Foreskin keratinocyte (primary cell): ENCODE measurements at places on chromosomes 3 and 15. TPM values are rescaled to one million over a fixed set of nuclear protein-coding genes. Genes with fewer than 3 reads are reported as not detected.

DNA sequence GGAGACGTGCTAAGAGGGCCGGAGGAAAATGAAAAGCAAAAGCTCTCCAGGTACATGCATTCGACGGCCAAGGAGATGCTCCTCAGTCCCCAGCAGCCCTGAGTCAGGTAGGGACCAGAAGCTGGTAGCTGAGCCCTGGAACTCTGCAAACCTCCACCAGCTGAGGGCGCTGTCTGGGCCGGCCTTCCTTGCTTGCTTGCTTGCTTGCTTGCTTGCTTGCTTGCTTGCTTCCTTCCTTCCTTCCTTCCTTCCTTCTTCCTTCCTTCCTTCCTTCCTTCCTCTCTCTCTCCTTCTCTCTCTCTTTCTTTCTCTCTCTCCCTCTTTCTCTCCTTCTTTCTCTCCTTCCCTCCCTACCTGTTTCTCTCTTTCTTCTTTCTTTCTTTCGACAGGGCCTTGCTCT is 94.6 kb upstream of the RASGRF1 start:
- DNase-seq: no peak

Gene SLC38A3
- not detected in 2 replicates for total RNA-seq

Gene SPATA12
- 0.03 TPM in 1 of 2 replicates, not detected in the other for total RNA-seq

GRCh38 chr15:100256970-100257650 is 84.7 kb downstream of the ADAMTS17 start:
- no peak for DNase-seq

GRCh38 chr3:78873641-78874040 is 894.2 kb downstream of the ROBO1 start:
- DNase-seq: no peak

Gene GOLGA6A
- not detected in 2 replicates for total RNA-seq

DNA sequence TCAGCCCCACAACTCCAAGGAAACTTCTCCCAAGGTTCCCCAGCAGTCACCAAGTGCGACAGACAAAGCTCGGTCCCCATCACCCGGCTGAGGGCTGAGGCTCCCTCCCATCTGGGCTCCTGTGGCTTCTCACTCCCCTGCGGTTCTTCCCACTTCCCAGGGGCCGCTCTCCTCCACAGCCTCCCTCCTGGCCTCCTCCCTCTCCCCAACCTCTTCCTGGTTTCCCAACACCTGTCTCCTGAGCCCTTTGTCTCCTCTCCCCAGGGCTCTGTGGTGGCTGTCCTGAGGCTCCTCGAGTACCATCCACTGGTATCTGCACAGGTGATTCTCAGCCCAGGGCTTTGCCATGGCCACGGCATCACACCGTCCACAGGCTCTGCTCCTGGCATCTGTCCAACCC is 113.2 kb upstream of the NSMCE3 start:
- no peak for DNase-seq

Gene MORC1
- total RNA-seq: not detected in 2 replicates

GRCh38 chr15:66599536-66600239 is 33.9 kb upstream of the LCTL start:
- DNase-seq: no peak

Gene SLC35G2
- 1.8 and 2.2 TPM in 2 replicates for total RNA-seq

- no peak for DNase-seq
These were observed 291.0 kb upstream of the TGFBR2 start for GRCh38 chr3:30315447-30315846.

DNA sequence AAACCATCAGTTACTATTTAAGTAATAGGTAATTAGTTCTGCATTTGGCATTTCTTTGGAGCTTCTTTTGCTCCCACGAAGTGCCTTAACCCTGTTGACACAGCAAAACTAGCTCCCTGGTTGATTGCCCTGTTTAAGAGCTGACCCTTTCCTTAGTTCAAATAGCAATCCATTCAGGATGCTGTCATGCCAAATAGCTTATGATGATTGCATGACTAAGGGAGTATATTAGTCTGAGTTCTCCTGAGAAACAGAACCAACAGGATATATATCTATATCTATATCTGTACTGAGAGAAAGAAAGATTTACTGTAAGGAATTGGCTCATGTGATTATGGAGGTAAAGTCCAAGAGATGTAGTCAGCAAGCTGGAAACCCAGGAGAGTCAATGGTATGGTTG is 50.3 kb upstream of the SPRED1 start:
- no peak for DNase-seq

DNA sequence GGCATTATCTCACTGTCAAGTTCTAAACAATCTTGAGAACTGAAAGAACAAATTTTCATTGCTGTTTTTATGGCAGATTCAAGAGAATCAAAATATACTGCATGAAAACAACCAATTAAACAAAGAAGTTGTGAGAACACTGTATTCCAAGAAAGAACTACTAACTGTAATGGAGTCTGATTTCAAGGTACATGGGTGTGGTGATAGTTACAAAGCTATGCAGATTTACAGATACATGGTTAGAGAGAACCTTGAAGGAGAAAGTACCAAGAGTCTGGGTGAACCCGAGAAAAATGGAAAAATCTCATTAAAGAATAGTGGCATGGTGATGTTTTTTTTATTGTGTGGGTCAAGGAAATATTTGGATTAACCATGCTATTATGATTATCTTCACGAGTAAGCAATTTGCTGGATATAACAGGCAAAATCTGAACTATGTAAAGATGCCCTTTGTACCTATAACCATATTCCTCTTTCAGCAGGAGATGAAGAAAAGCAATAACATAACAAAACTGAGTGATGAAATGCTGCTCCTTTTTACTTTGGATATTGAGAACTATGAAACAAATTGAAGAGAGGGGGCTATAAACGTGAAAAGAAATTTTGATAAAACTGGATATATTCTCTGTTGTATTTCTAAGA is 100.4 kb downstream of the PLSCR2 start:
- no peak for DNase-seq

Gene ALS2CL
- 32.3 and 39.6 TPM in 2 replicates for total RNA-seq

DNA sequence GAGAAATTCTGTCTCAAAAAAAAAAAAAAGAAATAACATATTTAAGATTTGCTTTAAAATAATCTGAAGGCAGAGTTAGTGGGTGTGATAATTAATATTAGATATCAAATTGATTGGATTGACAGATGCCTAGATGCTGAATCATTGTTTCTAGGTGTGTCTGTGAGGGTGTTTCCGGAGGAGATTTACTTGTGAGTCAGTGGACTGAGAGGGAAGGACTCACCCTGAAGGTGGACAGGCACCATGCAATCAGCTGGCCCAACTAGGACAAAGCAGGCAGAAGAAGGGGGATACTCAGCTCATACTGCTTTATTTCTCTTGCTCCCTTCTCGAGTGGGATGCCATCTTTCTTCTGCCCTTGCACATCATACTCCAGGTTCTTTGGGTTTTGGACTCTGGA is 16.7 kb upstream of the RPL24 start:
- peak; percentile 85 for DNase-seq

Gene ZDHHC3
- 80.5 and 84.2 TPM in 2 replicates for total RNA-seq

GRCh38 chr15:96356494-96357455 is 26.3 kb downstream of the NR2F2 start:
- DNase-seq: no peak

DNA sequence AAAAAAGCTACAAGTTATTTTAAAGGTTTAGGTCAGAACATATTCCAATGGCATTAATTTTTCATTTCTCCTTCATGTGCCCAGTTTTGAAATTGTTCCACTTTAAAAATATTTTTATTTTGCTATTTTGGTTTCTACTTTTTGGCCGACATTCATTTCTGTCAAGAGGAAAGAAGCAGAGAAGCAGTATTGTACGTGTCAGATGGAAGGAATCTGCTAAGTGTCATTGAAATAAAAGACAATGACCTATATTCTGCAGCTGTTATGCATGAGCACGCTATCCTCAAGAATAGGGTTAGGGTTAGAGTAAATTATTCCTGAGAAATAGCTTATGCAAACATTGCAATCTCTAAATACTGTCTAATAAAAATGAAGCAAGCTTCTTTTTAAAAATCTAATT is 941.7 kb downstream of the TUSC7 start:
- no peak for DNase-seq

GRCh38 chr3:8458238-8458661 is 43.4 kb upstream of the LMCD1 start:
- DNase-seq: no peak

Gene FSIP1
- 0.58 and 0.63 TPM in 2 replicates for total RNA-seq

DNA sequence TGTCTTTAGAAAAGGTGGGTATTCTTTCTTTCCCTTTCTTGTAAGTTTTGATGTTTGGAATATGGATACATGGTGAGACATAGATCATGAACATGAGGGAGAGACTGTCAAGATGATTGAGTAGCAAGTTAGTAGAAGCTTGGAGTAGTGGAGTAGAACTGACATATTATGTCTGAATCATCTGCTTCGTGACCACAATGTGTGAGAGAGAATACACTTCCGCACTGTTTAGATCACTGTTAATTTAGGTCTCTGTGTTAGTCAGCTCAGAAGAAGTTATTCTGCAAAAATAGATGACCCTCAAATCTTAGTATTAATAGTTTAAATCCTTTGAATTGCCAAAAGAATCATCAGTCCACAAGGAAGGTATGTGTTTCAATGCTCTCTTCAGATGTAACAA is 151.0 kb downstream of the OXSM start:
- DNase-seq: no peak

Gene GOLGA8J
- 0.07 TPM in 1 of 2 replicates, not detected in the other for total RNA-seq

DNA sequence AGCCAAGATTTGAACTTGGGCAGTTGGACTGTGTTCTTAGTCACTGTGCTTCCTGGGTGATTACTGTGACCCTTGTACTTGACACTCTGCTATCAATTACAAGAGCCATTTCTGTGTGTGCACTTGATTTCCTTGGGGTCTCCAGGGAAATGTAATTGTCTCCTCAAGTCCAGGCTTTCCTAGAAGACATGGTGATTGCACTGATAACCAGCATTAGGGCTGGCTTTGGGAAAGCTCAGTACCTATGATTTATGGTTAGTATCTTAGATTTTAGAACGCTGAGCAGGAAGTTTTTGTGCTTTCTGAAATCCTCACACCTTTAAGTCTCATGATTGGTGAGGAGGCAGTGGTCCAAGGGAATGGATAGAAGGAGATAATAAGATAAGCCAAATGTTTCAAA is 1.6 kb upstream of the CLDN11 start:
- no peak for DNase-seq

Gene TMOD2
- 8.6 and 9.7 TPM in 2 replicates for total RNA-seq

Gene UBAP1L
- 0.49 and 0.88 TPM in 2 replicates for total RNA-seq

- DNase-seq: peak; percentile 29
These were observed 22.0 kb upstream of the ZCWPW2 start for GRCh38 chr3:28326458-28326926.

- DNase-seq: peak; percentile 72
These were observed 12.1 kb upstream of the CNBP start for GRCh38 chr3:129195731-129196256.

Gene MESP2
- total RNA-seq: 0.88 and 1.3 TPM in 2 replicates

DNA sequence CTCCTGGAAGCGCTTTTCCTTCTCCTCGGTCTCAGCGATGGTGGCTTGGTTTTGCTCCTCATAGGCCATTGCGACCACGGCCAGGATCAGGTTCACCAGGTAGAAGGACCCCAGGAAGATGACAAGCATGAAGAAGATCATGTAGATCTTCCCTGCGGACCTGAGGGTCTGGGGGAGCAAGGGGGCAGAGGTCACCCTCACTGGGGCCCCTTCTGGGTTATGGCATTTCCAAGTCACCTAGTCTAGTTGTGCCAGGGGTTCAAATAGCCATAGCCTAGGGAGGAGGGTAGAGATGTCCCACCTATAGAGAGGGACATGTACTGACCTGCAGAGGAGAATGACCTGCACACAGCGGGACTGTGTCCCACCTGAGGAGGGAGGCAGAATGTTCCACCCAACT is 43.5 kb downstream of the SCN5A start:
- DNase-seq: no peak

Gene SERPINI2
- total RNA-seq: not detected in 2 replicates
